Central memory CD4-positive, alpha-beta T cell (primary cell): ENCODE measurements at places on chromosomes 16 and 17.
A peak's percentile ranks its signal among the peaks of the same experiment; 100 is the strongest.

DNA sequence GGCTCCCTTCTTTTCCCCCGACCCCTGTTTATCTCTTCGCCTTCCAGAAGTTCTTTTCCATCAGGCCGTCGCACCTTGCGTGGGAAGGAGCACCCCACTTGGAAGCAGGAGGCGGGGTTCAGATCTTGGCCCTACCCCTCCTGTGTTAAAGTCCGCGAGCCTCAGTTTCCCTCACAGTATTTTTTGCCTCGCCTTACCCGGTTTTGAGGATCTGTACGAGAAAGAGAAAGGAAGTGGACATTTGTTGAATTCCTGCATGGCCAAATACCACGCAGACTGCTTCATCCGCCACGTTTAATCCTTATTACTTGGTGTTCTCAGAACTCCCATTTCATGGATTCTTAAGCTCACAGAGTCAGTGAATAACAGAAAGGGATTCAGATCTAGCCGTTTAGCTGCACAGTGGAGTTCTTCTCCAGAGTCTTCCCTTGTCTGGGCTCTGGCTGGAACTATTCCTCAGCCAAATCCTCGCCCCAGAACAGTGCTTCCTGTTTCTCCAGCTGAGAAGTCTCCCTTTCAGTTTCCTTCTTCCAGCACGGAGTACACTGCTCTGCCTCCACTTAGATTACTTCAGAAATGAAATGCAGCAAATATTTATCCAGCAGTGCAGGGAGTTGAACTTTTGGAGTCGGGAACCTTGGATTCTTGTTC, 590 bp downstream of the TMEM219 start:
- DNase-seq = no peak

- no peak for DNase-seq
Observed at GRCh38 chr17:6245301-6246177, 175.4 kb downstream of the WSCD1 start.

DNA sequence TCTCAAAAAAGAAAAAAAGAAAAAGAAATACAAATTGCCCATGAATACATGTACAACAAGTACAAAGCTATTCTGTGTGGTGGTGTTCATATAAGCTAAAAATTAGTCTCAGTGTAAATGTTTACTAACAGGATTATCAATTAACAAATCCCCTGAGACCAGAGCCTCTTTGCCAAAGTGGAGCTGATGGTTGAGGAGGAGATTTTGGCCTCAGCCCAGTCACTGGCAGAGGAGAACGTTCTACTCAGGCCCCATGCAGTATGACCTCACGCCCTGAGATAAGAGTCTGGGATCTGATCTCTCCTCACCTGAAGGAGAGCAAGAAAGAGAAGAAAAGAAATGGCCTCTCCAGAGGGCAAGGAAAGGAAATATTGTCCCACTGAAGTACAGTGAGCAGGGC, 35.5 kb upstream of the NOL11 start:
- DNase-seq = no peak

GRCh38 chr17:7750321-7750821, 32.8 kb downstream of the DNAH2 start:
- DNase-seq = no peak

DNA sequence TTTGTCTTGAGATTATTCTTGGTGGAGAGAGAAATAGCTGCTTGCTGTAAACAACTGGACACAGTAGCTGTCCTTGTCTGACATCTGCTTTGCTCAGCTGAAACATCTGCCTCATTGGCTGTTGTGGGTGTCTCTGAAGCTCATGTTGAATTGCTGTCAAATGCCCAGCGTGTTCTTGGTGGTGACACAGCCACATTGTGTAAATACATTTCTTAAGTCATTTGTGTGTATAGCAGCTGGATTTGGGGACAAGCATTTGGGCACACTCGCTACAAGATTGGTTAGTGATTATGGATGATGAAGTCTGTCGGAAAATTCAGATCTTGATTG, 5.3 kb downstream of the FAM234A start:
- DNase-seq = no peak

GRCh38 chr16:56931892-56932720, at the start of gene HERPUD1:
Gene HERPUD1, plus strand, starts transcription at chr16:56932142. Its CDS starts 103 bp downstream, at chr16:56932245.
- DNase-seq = peak; percentile 99
